Stimulated activated CD8-positive, alpha-beta memory T cell treated with anti-CD3 and anti-CD28 coated beads, Interleukin-15, amount 100 ng/mL, for 1 hour (primary cell): ENCODE measurements at places on chromosomes 2 and 18.

GRCh38 chr2:106175086-106175850 is 18.8 kb downstream of the UXS1 start:
- DNase-seq = no peak

DNA sequence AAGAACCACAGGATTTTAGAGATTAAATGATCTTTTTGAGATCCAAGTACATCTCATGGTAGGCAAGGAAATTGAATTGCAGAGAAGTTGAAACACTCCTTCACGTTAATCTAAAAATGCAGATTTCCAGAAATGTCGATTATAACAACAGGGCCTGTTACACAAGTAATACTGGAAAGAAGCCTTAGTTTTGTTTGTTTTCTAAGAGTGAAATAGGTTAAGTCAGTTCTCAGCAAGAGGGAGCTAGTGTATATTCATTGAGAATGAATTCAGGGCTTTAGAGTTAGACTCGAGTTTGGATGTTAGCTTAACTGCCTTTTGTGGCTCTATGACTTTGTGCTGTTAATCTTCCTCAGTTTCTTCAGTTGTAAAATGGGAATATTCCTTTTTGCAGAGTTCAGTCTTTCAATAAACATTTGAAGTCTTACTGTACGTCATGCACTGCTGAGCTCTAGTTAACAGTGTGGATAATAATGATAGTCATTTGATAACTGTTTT is 926 bp downstream of the NDUFV2 start:
- DNase-seq = no peak

GRCh38 chr2:222927600-222927999 is 66.8 kb downstream of the ACSL3 start:
- no peak for DNase-seq

- DNase-seq = no peak
These were observed 25.4 kb downstream of the TET3 start for GRCh38 chr2:74010087-74010541.

DNA sequence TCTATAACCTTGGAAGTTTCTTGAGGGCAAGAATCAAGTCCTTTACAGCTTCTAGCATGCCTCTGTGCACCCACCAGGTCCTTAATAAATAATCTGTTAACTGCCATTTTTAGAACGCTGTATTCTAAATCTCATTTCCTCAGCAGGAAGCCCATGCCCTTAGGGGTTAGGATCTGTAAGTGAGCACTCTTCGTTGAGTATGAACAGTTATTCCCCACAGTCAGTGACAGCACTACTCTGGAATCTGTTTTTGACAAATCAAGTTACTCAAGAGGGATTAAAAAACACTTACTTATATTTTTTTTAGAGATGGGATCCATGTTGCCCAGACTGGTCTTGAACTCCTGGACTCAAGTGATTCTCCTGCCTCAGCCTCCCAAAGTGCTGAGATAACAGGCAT is 14.6 kb downstream of the PAIP2B start:
- no peak for DNase-seq

- no peak for DNase-seq
These were observed 144.0 kb upstream of the SERPINE2 start for GRCh38 chr2:224183086-224183485.

DNA sequence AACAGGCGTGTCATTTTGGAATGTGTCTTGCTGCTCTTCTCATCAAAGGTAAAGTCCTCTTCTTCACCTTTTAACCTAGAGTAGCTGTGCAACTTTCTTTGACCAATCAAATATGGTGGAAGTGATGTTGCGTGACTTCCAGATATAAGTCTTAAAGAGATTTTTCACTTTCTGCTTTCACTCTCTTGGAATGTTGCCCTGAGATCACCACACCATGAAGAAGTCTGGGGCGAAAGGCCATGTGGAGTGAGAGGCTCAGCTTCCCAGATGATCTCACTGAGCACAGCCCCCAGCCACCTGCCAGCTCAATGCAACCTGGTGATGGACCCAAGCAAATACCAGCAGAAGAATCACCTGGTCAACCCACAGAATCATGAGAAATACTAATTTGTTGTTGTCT is 7.1 kb upstream of the GALNT3 start:
- DNase-seq = no peak

GRCh38 chr18:63646936-63647335 is 2.9 kb upstream of the SERPINB4 start:
- no peak for DNase-seq

DNA sequence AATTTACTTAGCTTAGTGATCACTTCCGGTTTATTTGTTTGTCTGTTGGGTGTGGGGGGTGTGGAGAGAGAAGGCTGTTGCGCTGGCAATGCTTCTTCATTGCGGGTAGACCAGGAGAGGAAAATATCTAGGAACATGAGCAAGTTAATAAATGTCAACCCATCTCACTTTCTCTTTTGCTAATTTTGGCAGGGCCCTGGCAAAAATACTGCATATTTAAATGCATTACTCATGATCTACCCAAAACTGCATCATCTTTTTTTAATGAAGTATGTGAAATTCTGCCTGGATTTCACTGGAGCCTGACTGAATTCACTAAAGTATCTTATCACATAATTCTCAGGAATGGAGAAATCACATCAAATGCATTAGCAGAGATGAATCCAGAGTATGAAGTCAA is 1131.0 kb upstream of the NXPH2 start:
- DNase-seq = no peak

- no peak for DNase-seq
These were observed 124.0 kb downstream of the PLA2R1 start for GRCh38 chr2:159938395-159938794.

GRCh38 chr2:72674982-72675915 is 150.6 kb downstream of the EXOC6B start:
- no peak for DNase-seq

DNA sequence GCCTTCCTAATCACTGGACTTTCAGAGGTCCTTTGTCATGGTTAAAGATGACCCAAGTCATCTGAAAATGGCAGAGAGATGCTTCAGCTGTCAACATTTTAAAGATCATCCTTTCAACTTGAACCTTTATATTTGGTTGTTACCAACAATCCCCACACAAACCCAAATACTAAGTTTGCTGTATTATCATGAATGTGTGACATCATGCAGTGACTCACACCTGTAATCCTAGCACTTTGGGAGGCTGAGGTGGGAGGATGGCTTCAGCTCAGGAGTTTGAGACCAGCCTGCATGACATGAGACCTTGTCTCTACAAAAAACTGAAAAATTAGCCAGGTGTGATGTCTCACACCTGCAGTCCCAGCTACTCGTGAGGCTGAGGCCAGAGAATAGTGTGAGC is 55.2 kb upstream of the NRP2 start:
- no peak for DNase-seq

- no peak for DNase-seq
These were observed 159.7 kb downstream of the NAPG start for GRCh38 chr18:10685484-10685883.

DNA sequence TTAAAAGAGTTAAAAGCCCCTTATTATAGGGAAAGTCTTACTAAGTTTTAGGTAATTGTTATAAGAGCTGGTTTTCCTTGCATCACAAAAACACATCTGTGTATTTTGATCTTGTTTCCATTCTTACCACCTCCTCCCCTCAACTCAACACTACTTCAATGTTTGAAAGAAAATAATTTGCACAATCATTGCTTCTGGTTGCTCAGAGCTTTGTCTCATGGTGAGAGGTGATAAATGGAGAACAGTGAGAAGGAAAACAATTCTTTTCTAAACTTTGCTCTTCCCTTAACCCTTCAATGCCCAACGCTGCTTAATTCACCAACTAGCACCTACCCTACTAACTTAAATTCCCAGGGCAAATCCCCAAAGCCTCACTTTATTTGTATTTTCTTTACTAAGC is 268.1 kb upstream of the LINC00305 start:
- DNase-seq = no peak

- no peak for DNase-seq
These were observed 50.6 kb downstream of the TTC21B start for GRCh38 chr2:165902934-165903333.

DNA sequence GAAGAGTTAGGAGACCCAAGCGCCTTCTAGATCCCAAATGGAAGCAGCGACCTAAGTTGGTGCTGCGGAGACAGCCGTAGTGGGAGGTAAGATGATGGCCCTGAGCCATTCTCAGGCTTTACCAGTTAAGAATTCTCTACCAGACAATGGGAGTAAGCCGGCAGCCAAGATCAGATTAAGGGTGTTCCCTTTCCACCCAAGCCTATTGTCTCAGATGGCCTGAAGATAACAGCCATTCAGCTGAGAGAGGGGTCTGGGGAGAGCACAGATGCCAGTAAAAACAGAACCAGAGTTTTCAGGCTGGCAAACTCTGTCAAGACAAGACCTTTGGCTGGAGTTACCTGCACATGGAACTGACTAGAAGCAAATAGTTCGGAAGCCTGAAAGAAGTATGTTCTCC is 191.7 kb upstream of the HAAO start:
- DNase-seq = no peak

- no peak for DNase-seq
These were observed 42.5 kb upstream of the PPP1CB start for GRCh38 chr2:28709101-28709500.

- DNase-seq = no peak
These were observed 737.4 kb upstream of the SALL3 start for GRCh38 chr18:78242254-78242643.

- no peak for DNase-seq
These were observed 60.1 kb downstream of the PTPN4 start for GRCh38 chr2:119819846-119820245.

DNA sequence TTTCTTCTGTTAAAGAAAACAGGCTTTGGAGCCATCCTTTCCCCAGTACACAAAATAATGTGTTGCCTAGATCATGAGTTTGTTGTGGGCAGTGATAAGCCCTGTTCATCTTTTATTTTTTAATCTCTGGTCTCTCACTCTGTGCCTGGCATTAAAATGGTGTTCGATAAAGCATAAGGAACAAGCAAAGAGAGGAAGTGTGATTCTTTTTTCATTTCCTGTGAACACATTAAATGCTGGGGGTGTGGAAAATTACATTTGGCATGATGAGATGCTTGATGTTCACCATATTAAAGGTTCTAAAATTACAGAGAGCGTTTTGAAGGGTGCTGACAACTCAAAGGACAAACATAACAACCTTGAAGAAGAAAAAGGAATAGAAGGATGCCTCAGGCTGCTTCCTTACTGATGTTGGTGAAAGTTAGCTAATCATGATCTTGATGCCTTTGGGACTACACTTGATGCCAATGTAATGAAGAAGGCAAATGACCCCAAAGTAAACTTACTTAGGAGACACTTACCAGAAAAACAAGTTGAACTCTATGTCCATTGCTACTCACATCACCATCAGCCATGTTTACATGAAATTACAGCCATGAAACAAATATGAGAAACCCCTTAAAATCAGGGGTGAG is 33.0 kb downstream of the TMEFF2 start:
- no peak for DNase-seq

GRCh38 chr2:151380580-151381235 is 23.3 kb downstream of the TNFAIP6 start:
- no peak for DNase-seq

DNA sequence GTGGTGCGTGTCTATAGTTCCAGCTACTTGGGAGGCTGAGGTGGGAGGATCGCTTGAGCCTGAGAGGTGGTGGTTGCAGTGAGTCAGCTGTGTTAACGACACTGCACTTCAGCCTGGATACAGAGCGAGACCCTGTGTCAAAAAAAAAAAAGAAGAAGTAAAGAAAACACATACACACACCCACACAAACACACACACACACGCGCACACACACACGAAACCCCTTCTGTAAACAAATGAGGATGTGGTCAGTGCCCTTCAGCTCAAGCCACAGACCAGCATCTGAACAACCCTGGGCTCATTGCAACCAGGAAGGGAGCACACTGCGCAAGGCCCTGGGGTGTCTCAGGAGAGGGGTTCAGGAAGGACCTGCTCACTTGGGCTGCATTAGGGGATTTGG is 47.9 kb upstream of the KCNF1 start:
- no peak for DNase-seq

DNA sequence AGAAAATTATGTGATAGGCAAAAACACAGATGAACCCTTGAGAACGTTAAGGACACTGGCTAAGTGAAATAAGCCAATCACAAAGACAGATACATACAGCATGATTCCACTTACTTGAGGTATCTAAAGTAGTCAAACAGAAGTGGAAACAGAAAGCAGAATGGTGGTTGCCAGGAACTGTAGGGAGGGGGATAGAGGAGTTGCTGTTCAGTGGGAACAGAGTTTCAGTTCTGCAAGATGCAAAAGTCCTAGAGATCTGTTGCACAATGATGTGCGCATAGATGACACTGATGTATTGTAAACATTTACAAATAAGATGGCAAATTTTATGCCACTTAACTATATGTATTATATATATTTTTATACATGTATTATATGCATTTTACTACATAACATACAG is 59.7 kb downstream of the POLE4 start:
- no peak for DNase-seq

DNA sequence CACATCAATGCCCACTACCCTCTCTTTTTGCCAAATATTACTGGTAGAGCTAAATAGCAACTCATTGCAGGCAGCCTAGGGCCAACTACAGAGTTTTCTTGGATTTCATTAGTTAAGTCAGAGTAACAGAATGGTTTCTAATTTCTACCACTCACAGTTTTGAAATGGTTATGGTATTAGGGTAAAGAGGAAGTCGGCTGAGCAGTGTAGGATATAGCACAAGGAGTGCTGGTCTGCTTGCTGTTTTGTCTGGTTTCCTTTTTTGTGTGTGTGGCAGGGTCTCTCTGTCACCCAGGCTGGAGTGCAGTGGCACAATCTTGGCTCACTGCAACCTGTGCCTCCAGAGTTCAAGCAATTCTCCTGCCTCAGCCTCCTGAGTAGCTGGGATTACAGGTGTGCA is 289.2 kb upstream of the CCDC68 start:
- no peak for DNase-seq

GRCh38 chr2:72271766-72272641 is 124.3 kb upstream of the CYP26B1 start:
- no peak for DNase-seq
